ENCODE measurements at places on chromosomes 2 and 18. TPM values are rescaled to one million over a fixed set of nuclear protein-coding genes. Genes with fewer than 3 reads are reported as not detected.

The CHN1 gene
- total RNA-seq = 58.4 TPM

The SERPINB7 gene
- 100 TPM for total RNA-seq

The CRYBA2 gene
- total RNA-seq = not detected

The CD8B2 gene
- total RNA-seq = not detected

The DUSP2 gene
- 1.8 TPM for total RNA-seq

The ZNF385B gene
- total RNA-seq = not detected

The SLC5A7 gene
- not detected for total RNA-seq

The TRIM43 gene
- total RNA-seq = not detected

The AP1S3 gene
- total RNA-seq = 5.8 TPM

The SCYGR4 gene
- total RNA-seq = not detected

The POLR1A gene
- 27.4 TPM for total RNA-seq

DNA sequence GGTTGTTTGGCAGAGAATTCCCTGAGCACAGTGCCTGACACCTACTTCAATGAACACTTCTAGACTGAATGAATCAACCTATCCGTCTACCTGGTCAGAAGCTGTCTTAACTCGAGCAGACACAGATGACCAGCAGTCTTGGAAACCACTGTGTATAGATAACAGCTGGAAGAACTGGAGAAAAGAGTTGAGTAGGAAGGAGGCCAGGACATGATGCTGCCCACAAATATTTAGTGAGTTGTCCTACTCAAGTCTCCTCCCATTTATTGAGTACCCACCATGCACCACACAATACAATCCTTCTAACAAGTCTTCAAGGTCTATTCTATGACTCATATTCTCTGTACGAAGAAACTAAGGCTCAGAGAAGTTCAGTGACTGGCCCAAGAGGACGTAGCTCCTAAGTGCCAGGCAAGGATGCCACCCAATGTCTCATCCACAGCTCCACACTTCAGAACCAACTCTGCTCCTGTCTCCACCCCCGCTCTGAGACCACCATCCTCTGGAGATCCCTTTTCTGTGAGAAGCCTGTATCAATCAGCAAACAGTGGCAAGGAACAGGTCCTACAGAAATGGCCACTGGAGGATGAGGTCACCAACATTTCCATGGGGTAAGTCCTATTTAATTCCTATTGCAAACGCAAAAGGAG is 62.2 kb downstream of the GALNT14 start:
- no peaks in the 10 kb centered on the region for H3K27me3 ChIP-seq
- H3K27ac ChIP-seq = no peak overlapping the region
- DNase-seq = no peak
- H3K36me3 ChIP-seq = no peaks in the 10 kb centered on the region
- no peak overlapping the region for H3K4me3 ChIP-seq

GRCh38 chr2:175852879-175853615 is 149.0 kb downstream of the LNPK start:
- H3K27me3 ChIP-seq = no peaks in the 10 kb centered on the region
- no peaks in the 10 kb centered on the region for H3K36me3 ChIP-seq
- H3K4me3 ChIP-seq = no peak overlapping the region

DNA sequence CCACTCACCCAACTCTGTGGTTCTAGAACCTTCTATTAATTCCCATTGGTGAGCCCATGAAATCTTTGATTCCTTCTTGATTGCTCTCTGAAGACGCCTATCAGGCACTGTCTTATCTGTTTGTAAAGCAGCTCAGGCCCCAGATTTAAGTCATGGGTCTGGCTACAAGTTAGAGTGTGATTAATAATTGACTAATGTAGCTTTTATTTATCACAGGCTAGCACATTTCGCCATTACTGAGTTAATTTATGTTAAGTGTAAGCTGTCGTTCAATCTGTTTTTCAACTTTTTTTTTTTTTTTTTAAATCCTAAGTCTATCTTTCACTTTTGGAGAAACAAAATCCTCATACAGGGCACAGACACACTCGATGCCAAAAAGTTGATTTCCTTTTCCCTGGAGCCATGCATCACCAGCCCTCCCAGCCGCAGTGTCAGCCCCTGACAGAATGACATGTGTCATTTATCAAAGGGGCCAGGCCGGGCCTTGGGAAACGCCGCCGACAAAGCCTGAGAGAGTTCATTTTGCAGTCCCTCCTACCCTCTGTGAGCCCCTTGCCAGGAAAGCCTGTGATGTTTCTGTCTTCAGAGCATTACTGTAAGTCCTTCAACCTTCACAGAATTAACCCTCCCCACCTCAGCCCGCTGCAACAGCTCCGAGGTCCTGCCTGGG is 15.8 kb downstream of the TSHZ1 start:
- H3K36me3 ChIP-seq = peaks cover 3% of the 10 kb centered on the region
- peak; percentile 18 for DNase-seq
- peaks cover 10% of the 10 kb centered on the region for H3K4me1 ChIP-seq
- H3K4me3 ChIP-seq = peak overlapping the region; percentile 20
- no peaks in the 10 kb centered on the region for H3K27me3 ChIP-seq

DNA sequence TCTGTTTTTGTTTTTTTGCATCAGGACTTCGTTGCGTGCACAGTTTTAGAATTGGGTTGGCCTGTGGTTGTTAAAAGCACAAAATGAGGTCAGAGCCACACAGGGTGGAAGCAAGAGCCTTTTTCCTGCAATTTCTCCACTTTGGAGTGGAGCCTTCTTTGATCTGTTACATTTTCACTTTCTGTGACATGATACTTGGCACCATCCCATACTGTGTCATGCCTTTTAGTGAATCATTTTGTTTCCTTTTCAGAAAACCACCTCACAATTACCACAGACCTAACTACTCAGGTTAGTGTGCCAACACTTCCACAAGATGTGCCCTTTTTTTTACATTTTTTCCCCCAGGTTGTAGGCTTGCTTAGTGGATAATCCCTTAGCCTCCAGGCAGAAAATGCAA is 32.5 kb downstream of the MERTK start:
- no peak overlapping the region for H3K27ac ChIP-seq
- peak; percentile 65 for DNase-seq
- no peak overlapping the region for H3K4me3 ChIP-seq
- H3K27me3 ChIP-seq = peaks cover 7% of the 10 kb centered on the region
- H3K36me3 ChIP-seq = no peaks in the 10 kb centered on the region
- no peaks in the 10 kb centered on the region for H3K4me1 ChIP-seq

- no peaks in the 10 kb centered on the region for H3K27me3 ChIP-seq
- DNase-seq = peak; percentile 72
- no peak overlapping the region for H3K4me3 ChIP-seq
- H3K27ac ChIP-seq = no peak overlapping the region
- peaks cover 10% of the 10 kb centered on the region for H3K4me1 ChIP-seq
- peaks cover 18% of the 10 kb centered on the region for H3K36me3 ChIP-seq
Observed at GRCh38 chr2:64634345-64635267, 19.1 kb downstream of the SERTAD2 start.

- no peak overlapping the region for H3K27ac ChIP-seq
- no peak for DNase-seq
- no peak overlapping the region for H3K4me3 ChIP-seq
- no peaks in the 10 kb centered on the region for H3K36me3 ChIP-seq
Observed at GRCh38 chr18:51092117-51092516, 62.1 kb downstream of the SMAD4 start.

DNA sequence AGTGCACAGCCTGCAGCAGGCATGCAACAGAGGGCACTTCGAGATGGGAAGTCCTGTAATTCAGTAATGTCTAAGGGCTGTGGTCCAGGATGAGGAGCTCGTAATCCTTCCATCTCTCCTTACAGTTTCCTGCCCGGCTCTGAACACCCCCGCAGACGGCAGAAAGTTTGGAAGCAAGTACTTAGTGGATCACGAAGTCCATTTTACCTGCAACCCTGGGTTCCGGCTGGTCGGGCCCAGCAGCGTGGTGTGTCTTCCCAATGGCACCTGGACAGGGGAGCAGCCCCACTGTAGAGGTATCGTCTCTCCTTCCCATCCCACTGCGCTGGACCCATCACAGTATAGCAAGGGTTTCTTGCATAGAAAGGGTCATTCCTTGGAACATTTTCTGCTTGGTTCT is 26.7 kb downstream of the FBLN7 start:
- H3K4me1 ChIP-seq = no peaks in the 10 kb centered on the region
- DNase-seq = no peak
- H3K27me3 ChIP-seq = no peaks in the 10 kb centered on the region
- no peak overlapping the region for H3K4me3 ChIP-seq
- no peaks in the 10 kb centered on the region for H3K36me3 ChIP-seq
- H3K27ac ChIP-seq = no peak overlapping the region

DNA sequence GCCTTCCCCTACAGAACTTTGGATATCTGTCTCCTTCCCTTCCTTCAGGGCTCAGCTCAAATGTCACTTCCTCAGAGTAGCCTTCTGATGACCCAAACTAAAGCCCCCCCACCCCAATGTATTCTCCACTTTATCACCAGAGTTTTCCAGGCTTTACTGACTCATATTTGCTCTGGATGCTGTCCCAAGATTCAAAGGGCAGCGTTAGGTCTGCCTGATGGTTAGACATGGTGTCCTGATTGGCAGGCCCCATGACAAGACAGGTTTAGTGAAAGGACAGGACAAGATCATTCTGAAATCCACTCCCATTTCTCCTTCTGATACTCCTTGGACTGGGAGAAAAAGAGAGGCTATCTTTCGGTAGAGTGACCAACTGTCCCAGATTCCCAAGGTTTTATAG is 22.6 kb upstream of the RPIA start:
- no peaks in the 10 kb centered on the region for H3K36me3 ChIP-seq
- H3K4me1 ChIP-seq = no peaks in the 10 kb centered on the region
- no peak for DNase-seq
- H3K27ac ChIP-seq = no peak overlapping the region

- no peaks in the 10 kb centered on the region for H3K36me3 ChIP-seq
- no peaks in the 10 kb centered on the region for H3K27me3 ChIP-seq
- no peak overlapping the region for H3K27ac ChIP-seq
- H3K4me3 ChIP-seq = no peak overlapping the region
- no peaks in the 10 kb centered on the region for H3K4me1 ChIP-seq
Observed at GRCh38 chr2:38610851-38611801, 8.4 kb upstream of the HNRNPLL start.

DNA sequence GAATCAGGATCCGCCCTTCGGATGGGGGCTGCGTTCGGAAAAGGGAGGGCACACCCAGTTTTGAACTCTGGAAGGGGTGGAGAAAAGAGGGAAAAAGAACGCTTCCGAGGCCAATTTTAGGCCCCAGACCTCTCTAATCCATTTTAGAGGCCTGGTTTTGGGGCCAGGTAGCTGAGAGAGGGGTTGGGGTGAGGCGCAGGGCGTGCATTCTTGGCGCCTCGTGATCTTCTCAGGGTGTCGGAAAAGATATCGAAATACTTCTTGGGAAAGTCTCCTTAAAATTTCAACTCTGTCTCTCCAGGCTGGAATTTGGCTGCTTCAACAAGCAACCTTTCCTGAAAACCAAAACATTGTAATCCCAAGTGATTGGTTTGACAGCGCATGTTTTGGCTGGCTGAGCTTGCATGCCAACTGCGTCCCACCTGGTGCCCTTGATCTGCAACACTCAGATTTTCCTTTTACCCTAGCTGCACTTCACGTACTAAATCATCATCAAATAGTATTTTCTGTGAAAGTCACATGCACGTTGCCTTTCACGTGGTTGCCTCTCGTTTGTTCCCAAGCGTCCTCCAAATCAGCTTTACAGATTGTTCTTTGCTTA is 864 bp upstream of the XPO1 start:
- peak; percentile 10 for DNase-seq
- peaks cover 4% of the 10 kb centered on the region for H3K4me1 ChIP-seq
- H3K27me3 ChIP-seq = no peaks in the 10 kb centered on the region
- H3K4me3 ChIP-seq = peak overlapping the region; percentile 83
- peak overlapping the region; percentile 56 for H3K27ac ChIP-seq

DNA sequence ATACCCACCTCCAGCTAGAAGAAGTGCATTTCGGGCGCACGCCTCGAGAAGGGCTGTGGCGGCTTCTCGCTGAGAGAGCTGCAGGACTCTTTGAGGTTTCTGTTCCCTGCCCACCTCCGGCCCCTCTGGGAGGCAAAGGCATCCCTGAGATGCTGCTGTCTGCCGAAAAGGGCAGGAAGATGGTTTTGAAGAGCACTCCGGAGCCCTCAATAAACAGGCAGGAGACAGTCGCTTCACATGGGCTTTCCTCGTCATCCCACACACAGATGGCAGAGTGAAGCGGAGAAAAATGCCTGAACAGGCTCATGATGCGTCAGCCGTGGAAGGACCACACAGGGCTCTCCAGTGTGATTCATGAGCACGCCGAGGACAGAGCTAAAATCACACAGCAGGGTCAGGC is 25.4 kb upstream of the GLI2 start:
- H3K4me3 ChIP-seq = no peak overlapping the region
- H3K27ac ChIP-seq = no peak overlapping the region
- peak; percentile 79 for DNase-seq
- H3K4me1 ChIP-seq = 0 out of 2 replicates have a peak, but pooled peaks cover 2% of the 10 kb centered on the region
- no peaks in the 10 kb centered on the region for H3K27me3 ChIP-seq

DNA sequence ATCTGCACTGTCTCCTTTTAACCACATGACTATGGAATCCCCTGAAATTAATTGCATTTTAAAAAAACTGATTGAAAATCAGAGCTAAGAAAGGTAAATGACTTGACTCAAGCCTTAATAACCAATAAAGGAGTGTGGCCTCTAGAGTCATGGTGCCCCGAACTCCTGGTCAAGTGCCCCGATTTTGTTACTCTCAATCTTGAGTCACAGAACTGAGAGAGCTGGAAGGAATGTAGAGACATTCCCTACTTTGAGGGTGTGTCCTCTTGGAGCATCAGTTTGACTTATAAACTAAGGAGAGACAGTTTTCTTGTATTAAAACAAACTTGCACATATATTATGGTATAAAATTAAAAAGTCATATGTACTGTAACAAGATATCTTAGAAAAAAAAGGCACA is 2.4 kb downstream of the WDR43 start:
- H3K4me1 ChIP-seq = peaks cover 2% of the 10 kb centered on the region
- H3K4me3 ChIP-seq = no peak overlapping the region
- no peak overlapping the region for H3K27ac ChIP-seq
- H3K36me3 ChIP-seq = no peaks in the 10 kb centered on the region
- H3K27me3 ChIP-seq = no peaks in the 10 kb centered on the region
- DNase-seq = peak; percentile 71

GRCh38 chr2:46058140-46058539 is 239.1 kb upstream of the EPAS1 start:
- H3K4me1 ChIP-seq = peaks cover 2% of the 10 kb centered on the region
- H3K27ac ChIP-seq = no peak overlapping the region
- H3K36me3 ChIP-seq = no peaks in the 10 kb centered on the region
- no peak overlapping the region for H3K4me3 ChIP-seq
- DNase-seq = no peak

- peak overlapping the region; percentile 35 for H3K27ac ChIP-seq
- peaks cover 33% of the 10 kb centered on the region for H3K4me1 ChIP-seq
- H3K27me3 ChIP-seq = no peaks in the 10 kb centered on the region
- peaks cover 11% of the 10 kb centered on the region for H3K36me3 ChIP-seq
Observed at GRCh38 chr2:134372611-134373131, 118.8 kb downstream of the MGAT5 start.

DNA sequence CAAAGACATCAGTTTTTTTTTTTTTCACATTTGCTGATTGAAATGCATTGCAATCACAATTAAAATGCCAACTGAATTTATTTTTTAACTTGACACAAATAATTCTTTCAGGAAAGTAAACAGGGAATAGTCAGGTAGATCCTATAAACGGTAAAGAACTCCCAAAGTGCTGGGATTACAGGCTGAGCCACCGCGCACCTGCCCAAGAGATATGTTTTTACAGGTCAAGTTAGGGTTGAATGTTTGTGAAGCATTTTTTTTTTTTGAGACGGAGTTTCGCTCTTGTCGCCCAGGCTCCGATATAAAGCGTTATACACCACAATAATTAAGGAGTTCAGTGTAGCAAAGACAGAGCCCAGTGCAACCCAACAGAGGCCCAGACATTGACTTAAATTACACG is 15.1 kb downstream of the ITM2C start:
- H3K4me3 ChIP-seq = no peak overlapping the region
- H3K27me3 ChIP-seq = no peaks in the 10 kb centered on the region
- no peak for DNase-seq
- no peaks in the 10 kb centered on the region for H3K4me1 ChIP-seq
- peaks cover 34% of the 10 kb centered on the region for H3K36me3 ChIP-seq
- H3K27ac ChIP-seq = no peak overlapping the region

- no peak overlapping the region for H3K4me3 ChIP-seq
- H3K27ac ChIP-seq = no peak overlapping the region
- no peaks in the 10 kb centered on the region for H3K36me3 ChIP-seq
- no peaks in the 10 kb centered on the region for H3K4me1 ChIP-seq
Observed at GRCh38 chr18:55781481-55781957, 193.5 kb upstream of the TCF4 start.

Data from IMR-90 (cell line).